ENCODE measurements at places on chromosomes 2 and 18.
A peak's percentile ranks its signal among the peaks of the same experiment; 100 is the strongest.

DNA sequence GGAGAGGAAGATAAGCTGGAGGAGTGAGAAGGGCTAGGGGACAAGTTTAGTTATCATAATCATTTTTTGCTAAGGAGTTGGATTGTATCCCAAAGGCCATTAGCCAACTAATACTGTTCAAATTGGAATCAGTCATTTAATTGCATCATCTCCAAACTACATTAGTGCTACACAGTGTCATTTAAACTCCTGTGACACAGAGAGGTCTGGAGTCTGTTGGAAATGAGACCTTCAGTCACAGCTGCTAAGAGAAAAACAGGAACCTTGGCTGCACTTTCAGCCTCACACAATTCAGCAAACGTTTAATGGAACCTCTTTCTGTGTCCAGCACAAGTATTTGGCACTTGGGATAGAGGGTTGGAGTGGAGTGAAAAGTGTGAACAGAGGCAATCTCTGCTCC is 175.5 kb upstream of the MGAT5 start:
- peak; percentile 58 for DNase-seq

DNA sequence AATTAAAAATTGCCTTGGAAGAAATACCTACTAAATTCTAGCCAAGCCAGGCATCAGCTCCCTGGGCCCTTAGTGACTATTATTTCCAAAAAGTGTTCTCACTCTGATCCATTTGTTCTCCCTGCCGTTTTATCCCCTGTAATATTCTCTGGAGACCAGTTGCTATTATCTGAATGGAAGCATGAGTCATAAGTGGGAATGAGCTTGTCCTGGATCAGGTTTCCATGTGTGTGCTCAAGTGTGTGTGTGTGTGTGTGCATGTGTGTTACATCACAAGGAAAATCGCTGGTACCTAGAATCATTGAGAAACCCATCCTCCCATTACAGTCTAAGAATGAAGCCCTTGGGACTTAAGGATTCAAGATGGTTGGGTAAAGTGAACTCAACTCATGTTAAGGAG is 130.3 kb upstream of the CXCR4 start:
- DNase-seq, result no peak

DNA sequence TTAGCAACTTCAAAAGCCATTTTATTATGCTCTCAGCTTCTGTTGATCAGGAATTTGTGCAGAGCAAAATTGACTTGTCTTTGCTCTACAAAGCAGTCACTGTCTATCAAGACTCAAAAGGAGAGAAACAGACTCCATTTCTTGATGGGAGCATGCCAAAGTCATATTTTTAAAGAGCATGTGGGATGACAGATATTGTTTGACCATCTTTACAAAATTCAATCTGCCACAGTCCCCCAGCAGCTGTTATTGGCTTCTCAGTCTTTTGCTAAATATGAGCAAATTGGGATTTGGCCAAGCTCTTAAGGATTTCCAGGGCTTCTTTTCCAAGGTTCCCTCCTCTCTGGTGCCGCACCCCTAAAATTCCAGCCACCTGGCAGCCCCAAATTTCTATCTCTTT is 67.9 kb downstream of the TEX51 start:
- DNase-seq, result no peak

DNA sequence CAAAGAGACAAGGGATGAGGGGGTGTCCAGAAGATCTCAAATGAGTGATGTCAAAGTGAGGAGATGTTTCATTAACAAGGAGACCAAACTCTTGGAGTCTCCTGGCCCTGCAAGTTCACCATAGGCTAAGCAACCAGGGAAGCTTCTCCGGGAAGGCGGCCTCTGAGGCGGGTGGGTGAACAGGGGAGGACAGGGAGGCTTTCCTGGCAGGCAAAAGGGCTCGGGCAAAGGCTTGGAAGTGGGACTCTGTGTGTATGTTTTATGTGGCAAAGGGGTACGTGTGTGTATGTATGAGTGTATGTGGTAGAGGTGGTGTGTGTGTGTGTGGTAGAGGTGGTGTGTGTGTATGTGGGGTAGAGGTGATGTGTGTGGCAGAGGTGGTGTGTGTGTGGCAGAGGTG is 163.9 kb downstream of the DYSF start:
- DNase-seq, result no peak

DNA sequence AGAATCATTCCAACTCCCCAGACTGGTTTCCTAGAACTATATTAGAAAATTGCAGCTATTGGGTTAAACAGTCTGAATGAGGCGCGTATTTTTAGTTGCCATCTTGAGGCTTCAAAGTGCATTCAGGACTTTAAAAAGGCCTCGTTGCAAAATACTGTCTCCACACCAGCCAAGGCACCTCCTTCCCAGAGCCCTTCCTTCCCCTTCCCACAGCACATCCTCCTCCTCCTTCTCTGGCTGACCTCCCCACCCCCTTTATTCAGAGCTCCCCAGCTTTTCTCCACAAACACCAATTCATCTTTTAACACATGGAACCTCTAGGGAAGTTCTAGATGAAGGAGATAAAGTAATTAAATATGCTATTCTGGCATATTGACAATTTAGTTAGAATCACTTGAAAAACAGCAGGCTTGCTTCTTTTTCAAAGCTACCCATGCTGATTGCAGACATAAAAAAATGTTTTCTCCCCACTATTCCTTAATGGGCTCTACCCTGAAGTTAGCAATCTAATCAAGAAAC is 90.3 kb downstream of the RTP5 start:
- no peak for DNase-seq

GRCh38 chr2:173357346-173357745 is 2.7 kb downstream of the CDCA7 start:
- no peak for DNase-seq

GRCh38 chr2:206873423-206873822 is 65.9 kb upstream of the CPO start:
- no peak for DNase-seq

DNA sequence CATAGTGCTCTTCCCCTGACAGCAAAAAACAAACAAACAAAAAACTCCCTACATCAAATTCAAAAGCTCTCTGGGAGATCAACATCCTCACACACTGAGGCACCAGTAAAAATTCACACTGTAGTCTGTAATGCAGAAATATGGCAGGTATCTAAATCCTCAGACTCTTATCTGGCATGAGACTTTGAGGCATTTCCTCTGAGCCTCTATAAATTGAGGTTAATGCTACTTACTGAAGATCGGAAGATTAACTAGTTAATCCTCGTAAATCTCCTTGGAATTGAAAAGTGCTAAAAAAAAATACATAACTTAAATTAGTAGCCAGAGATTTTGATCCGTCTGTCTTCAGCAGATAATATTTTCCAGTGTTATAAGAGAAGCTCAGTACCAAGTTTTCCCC is 65.0 kb downstream of the AP1S3 start:
- DNase-seq, result no peak

- no peak for DNase-seq
Measured at GRCh38 chr2:110095994-110096633, 19.5 kb downstream of the MALL start.

DNA sequence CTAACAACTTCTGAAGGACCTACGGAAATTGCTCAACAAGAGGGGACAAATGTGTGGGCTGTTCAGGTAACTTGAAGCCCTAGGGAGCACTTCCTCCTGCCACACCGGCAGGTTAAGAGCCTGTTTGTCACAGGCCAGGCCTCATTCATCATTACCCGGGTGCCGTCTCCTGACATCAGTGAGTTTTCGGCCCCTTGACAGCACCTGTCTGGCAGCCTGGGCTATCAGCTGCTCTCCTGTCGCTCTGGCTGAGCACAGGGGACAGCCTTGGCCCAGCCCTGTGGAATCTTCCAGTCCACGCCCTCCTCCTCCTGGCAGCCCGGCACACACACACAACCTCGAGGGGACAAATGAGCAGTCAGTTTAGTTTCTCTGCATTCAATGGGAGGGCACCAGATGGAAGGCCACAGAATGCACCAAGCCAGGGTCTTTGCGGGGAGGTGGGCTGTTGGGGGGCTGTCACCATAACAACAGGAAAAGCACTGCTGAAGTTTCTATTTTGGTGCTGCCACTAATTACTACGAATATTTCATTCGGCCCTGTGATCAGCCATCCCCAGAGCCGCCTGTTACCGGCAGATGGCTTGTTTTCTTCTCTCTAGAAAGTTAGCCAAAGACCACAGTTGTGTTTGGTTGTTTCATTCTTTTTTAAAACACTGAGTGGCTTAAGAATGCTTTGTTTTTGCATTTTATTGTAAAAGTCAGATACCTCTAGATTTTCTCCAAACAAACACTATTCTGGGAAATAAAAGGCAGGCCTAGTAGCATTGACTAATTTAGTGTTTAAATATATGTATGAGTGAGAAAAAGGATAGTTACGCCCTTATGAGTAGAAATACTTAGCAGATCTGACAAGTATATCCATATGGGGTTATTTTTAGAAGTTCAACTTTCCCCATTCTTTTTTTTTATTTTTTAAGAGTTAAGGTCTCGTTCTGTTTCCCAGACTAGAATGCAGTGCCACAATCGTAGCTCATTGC is 189.9 kb upstream of the NDUFV2 start:
- DNase-seq, result peak; percentile 49

DNA sequence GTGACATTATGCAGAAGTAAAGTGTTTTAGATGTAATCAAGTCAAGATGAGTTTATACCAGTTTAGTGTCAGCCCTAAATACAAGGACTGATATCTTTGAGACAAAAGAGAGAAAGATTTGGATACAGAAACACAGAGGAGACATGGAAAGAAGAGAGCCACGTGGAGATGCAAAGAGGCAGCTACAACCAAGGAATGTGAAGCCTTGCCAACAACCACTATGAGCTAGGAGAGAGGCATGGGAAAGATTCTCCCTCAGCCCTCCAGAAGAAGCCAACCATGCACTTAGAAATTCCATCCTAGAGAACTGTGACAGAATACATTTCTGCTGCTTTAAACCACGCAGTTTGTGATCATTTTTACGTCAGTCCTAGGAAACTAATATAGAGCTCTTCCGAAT is 217.2 kb downstream of the DOK6 start:
- no peak for DNase-seq

DNA sequence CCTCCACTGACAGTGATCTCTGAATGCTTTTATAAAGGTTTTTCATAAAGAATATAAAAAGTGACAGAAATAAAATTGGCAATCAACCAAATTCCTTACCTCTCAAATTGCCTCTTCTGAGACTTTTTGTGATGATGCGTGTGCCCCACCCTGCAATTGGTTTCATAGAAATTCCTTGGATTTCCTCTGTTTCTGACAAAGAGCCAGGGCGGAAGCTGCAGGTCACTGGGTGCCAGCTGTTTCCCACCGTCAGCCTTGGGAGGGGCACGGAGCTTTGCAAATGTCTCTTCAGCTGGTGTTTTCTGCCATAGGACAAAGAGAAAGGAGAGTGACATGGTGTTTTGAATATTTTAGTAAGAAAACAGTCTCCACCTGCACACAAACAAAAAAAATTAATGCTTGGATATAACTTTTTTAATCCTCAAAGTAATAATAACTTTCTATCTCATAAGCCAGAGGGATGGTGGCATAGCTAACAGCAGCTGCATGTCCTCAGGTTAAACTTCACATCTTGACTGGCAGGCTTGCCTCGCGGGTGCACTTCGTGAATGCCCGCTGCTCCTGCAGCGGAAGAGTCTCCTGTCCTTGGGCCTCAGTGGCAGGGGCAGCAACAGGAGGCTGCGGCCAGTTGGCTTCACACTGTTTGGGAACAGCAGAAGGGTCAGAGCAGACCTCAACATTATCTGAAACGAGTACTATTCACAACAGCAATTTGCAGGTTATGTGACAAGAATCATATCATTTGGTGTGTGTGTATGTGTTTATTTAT is 24.7 kb downstream of the AGAP1 start:
- DNase-seq, result no peak

- DNase-seq, result no peak
Measured at GRCh38 chr2:98944775-98945174, 8.8 kb upstream of the CRACDL start.

DNA sequence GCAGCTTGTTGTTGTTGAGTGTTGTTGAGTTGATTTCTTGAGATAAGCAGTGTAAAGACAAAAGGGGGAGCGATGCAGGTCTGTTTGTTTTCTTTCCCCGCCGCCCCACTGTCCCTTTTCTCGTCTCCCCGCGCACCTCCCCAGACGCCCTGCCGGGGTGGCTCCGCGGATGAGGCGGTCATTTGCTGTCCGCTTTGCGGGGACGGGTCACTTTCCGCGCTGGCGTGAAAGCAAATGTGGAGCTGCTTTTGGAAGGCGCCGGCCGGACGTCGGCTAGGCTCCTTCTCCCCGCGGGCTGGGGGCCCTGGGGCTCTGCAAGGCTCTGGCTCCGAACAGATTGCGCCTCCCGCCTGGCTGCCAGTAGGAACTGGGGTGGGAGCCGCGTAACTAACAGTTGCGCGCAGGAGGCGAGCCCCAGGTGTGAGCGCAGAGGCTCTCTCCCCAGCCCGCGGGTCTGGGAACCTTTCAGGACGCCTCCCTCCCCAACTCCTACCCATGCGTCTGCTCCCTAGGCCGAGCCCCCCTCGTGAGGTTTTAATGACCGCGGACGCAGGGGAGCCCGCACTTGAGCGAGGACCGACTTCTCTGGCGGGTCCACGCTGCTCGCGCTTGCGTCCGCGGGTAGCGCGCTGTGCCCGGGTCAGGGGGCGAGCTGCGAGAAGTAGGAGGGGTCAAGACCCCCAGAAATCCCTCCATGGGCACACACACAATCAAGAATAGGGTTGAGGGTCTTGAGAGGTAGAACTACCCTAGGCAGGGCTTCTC is 146.6 kb downstream of the MEIS1 start:
- no peak for DNase-seq

GRCh38 chr18:74499633-74500032 is 3.5 kb downstream of the CNDP2 start:
- DNase-seq, result no peak

- DNase-seq, result no peak
Measured at GRCh38 chr2:6782517-6783237, 83.0 kb downstream of the CMPK2 start.

DNA sequence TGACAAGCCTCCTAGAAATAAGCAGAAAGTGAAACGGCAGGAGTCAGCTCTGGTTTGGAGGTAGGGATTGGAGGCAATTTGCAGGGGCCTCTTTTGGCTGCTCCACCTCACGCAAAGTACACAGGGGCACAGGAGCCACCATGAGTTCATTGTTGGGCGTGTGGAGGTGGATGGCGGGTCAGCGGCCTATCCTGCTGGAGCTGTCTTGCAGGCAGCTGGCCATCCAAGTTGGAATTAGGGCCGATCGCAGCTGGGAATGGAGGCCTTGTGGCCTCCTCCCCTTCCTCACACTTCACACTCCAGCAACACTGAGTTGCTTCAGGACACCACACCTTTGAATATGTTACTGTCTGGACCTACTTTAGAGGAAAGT is 171.5 kb downstream of the MYCN start:
- no peak for DNase-seq

- DNase-seq, result no peak
Measured at GRCh38 chr18:37565101-37565976, at the start of gene CELF4. Gene CELF4 (minus strand): TSS chr18:37565798.

All from hindlimb muscle (tissue), 1 donor.